ENCODE measurements at places on chromosomes 12 and 14.

DNA sequence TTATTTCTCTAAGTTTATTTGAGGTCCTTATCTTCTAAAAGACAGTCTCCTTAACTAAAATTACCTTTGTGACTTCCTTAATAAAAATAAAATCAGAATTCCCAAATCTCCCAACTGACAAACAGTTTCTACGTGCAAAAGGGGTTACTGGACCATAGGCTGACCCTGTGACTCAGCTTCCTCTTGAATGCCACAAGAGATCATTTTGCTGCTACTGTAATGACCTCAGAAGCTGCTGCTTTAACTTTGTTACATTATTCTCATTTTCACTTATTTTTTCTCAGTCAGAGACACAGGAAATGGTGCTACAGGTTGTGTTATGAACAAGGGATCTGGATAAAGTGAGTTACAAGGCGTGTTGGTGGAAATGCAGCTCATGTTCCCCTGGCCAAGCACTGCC lies 132.2 kb upstream of the TMTC2 start:
- DNase-seq = no peak

- no peak for DNase-seq
These were observed 20.6 kb upstream of the RIN3 start for GRCh38 chr14:92493024-92493423.

DNA sequence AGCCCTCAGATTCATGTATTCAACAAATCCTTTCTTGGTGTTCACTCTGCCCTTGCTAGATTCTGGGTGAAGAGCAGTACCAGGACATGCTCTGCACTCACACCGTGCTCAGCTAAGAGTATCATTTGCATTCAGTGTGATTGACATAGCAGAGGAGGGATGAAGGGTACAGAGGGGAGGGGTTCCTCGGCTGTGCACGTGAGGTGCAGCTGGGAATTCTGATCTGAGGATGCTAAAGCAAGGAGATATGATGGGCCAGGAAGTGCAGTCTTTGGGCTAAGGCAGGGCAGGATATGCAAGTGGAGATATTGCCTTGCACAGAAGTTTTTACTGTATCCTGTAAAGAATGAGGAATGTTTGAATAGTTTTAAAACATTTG lies 108.6 kb downstream of the FGD4 start:
- DNase-seq = no peak

- no peak for DNase-seq
These were observed 157.5 kb downstream of the CALM1 start for GRCh38 chr14:90554341-90554740.

- no peak for DNase-seq
These were observed 3.3 kb downstream of the DLK1 start for GRCh38 chr14:100729982-100730381.

DNA sequence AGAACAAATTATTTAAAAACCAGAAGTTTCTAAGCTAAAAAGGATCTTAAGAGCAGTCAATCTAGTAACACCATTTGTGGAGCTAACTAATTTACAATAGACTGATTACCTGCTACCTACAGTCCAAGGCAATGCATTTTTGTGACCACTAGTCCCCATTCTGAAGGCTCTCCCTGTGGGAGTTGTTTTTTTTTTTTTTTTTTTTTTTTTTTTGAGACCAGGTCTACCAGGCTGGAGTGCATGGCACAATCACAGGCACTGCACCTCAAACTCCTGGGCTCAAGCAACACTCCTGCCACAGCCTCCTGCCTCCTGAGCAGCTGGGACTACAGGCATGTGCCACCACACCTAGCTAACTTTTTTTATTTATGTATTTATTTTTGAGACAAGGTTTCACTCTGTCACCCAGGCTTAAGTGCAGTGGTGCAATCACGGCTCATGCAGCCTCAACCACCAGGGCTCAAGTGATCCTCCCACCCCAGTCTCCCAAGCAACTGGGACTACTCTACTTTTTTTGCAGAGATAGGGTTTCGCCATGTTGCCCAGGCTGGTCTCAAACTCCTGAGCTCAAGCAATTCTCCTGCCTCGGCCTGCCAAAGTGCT lies 3.9 kb downstream of the GNPTAB start:
- DNase-seq = no peak

DNA sequence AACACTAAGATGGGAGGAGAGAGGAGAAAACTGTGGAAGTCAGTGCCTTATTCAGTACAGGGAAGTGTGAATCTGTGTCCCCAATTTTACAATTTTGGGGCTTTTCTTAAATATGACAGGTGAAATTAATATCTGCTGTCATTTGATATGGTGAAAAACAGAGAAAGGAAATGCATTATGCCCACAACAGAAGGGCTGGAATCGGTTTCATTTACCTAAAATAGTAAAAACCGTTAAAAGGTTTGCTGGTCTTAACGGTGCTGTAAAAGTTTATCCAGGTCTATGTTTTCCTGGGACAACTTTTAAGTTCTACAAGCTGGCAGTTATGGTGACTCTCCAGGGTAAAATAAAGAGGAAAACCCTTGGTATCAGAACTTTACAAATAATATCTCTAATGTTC lies 310.8 kb downstream of the FUT8 start:
- no peak for DNase-seq

GRCh38 chr12:78293059-78293686 lies 462.5 kb downstream of the NAV3 start:
- DNase-seq = no peak

GRCh38 chr12:97097734-97098133 lies 190.7 kb downstream of the NEDD1 start:
- no peak for DNase-seq

DNA sequence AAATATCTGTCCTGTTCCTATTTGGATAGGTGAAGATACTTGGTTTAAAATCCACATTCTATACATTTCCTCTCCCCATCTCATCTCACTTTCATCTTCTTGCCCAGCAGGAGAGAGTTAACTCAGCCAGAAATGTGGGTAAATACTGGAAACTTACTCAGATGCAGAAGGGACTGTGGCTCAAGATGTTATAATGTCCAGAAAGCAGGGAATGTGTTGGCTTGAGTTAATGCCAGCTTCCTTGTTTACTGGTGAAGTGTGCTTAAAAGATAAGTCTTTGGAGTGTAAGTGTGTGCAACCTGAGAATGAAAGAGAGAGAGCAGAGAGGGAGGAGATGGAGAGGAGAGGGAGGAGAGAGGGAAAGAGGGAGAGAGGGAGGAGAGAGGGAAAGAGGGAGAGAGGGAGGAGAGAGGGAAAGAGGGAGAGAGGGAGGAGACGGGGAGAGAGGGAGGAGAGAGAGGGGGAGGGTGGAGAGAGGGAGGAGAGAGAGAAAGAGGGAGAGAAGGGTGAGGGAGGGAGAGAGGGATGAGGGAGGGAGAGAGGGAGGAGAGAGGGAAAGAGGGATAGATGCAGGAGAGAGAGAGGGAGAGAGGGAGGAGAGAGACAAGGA lies 22.0 kb upstream of the SNRPF start:
- DNase-seq = no peak

DNA sequence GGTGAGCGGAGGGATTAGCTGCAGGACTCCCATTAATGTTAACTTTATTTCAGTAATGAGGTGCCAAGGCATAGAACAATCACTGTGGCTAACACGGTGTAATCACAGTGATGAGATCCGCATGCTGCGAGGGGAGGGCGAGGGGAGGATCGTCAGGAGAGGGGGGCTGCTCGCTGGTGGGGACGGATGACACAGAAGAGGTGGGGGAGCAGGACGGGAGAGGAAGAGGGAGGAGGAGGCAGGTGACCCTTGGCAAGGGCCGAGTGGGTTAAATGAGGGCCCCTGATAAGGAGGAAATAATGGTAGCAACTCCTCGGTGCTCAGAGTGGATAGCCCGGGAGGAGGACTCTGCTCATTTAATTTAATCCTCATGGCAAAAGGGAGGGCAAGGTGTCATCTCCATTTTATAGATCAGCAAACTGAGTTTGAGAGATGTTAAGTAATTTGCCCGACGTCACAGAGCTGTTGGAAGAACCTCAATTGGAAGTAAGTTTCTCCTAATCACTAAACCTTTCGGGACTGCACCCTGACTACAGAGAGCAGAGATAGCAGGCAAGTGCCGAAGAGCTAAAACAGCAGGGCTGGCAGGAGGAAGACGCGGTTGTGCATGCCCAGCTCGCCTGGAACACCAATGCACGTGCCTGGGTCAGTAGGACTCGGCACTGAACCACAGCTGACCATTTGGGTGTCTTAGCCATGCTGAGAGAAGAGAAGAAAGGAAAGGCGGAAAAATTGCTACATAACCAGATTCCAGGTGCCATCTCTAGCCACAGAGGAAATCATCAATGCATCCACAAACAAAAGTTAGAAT lies 43.0 kb downstream of the SPRING1 start:
- no peak for DNase-seq

GRCh38 chr14:51620056-51620455 lies 31.7 kb upstream of the FRMD6 start:
- DNase-seq = no peak

GRCh38 chr14:102629011-102629444 lies 36.6 kb downstream of the RCOR1 start:
- DNase-seq = no peak

DNA sequence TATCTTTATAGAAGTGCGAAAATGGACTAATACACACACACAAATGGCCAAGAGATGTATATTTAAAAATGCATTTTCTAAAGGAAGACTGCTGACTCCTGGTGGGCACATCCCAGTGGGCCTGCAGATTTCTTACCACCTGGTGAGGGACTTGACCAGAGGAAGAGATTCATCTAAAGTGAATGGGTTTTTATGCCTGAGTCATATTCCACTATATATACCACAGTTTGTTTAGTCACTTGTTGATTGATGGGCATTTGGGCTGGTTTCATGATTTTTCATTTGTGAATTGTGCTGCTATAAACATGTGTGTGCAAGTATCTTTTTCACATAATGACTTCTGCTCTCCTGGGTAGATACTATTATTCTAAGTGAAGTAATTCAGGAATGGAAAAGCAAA lies 277.3 kb downstream of the SLC16A7 start:
- DNase-seq = no peak

GRCh38 chr12:102426599-102427542 lies 53.5 kb downstream of the IGF1 start:
- DNase-seq = no peak

DNA sequence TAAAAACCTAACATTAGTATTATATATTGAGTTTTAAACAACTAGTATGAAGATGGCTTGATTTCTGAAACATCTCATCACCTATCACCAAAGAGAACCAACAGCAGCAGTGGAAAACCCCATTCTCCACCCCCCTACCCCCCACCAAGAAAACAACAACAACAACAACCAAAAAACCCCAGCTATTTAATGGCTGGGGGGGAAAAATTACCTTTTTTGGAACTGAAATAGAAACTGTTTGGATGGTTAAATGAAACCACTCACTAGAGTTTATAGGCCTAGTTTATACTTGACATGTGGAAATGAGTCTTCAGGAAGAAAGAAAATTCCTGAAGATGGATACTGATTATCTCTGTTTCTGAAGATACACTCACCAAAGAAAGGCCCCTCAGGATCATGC lies 30.3 kb downstream of the PPP2R5E start:
- DNase-seq = no peak

- DNase-seq = no peak
These were observed 108.2 kb downstream of the STXBP6 start for GRCh38 chr14:24941719-24942118.

DNA sequence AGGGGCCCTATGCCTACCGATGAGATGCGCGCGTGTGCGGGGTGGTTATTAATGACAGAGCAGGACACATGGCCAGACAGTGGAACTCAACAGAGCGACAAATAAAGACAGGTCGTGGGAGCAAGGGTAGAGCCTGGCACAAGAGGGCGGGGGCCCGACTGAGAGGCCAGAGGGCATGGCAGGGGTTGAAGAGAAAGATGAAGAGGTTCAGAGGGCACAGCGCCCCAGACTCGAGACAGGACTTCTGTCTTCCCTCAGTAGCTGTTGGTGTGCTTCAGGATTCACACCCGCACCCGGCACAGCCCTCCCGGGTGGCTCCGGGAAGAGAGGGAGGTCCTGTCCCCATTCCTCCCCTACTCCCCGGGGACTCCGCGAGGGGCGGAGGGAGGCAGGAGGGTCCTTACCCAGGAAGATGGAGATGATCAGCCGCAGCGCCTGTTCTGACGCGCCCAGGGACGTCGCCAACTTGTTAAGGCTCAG lies 366 bp downstream of the LPCAT3 start:
- peak; percentile 4 for DNase-seq

GRCh38 chr12:93712200-93712599 lies 35.0 kb downstream of the CRADD start:
- no peak for DNase-seq

DNA sequence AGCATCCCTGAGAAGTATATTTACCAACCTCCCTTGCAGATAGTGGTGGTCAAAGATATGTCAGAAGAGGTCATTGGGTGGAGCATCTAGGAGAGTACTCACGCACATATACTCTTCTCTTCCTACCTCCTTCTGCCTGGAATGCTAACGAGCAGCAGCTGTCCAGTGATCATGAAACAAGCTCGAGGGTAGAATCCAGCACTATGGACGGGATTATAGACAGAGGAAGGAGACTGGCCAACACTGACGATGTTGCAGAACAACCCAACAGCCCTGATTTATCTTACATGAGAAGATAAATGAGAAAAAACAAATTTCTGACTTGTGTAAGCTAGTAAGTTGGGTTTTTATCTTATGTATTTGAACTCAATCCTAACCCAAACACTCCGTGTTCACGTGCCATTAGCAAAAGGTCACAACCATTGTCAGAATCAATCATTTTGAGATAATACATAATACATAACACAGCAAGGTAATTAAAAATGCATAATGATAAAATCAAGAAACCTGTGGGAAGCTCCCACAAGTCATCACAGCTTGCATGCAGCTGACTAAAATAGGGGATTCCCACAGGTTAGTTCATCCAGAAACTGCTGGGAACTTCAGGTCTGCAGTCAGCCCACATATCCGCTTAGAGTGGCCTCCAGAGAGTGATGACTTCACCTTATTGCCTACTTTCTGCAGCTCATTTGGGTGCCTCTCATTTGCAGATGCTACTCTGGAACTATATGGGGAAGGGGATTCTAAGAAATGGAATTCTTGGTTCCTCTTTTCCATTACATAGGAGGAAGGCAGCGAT lies 36.3 kb upstream of the STK38L start:
- peak; percentile 3 for DNase-seq

- no peak for DNase-seq
These were observed 251.1 kb upstream of the CAND1 start for GRCh38 chr12:67018105-67018504.

- DNase-seq = no peak
These were observed 159.3 kb downstream of the TTC8 start for GRCh38 chr14:88983755-88984154.

- DNase-seq = no peak
These were observed 424.8 kb downstream of the DIO2 start for GRCh38 chr14:79786522-79786921.

- DNase-seq = no peak
These were observed 3.2 kb downstream of the MBD6 start for GRCh38 chr12:57525615-57526383.

- DNase-seq = no peak
These were observed 10.8 kb downstream of the GAS2L3 start for GRCh38 chr12:100584256-100584655.

All from CD4-positive, alpha-beta T cell treated with Interleukin-2 at 100 ng/mL for 4 hours (primary cell).